Stimulated activated CD4-positive, alpha-beta T cell treated with anti-CD3 and anti-CD28 coated beads, TNF-alpha, amount 100 ng/mL, for 24 hours (primary cell): ENCODE measurements at places on chromosomes 3 and 15.

DNA sequence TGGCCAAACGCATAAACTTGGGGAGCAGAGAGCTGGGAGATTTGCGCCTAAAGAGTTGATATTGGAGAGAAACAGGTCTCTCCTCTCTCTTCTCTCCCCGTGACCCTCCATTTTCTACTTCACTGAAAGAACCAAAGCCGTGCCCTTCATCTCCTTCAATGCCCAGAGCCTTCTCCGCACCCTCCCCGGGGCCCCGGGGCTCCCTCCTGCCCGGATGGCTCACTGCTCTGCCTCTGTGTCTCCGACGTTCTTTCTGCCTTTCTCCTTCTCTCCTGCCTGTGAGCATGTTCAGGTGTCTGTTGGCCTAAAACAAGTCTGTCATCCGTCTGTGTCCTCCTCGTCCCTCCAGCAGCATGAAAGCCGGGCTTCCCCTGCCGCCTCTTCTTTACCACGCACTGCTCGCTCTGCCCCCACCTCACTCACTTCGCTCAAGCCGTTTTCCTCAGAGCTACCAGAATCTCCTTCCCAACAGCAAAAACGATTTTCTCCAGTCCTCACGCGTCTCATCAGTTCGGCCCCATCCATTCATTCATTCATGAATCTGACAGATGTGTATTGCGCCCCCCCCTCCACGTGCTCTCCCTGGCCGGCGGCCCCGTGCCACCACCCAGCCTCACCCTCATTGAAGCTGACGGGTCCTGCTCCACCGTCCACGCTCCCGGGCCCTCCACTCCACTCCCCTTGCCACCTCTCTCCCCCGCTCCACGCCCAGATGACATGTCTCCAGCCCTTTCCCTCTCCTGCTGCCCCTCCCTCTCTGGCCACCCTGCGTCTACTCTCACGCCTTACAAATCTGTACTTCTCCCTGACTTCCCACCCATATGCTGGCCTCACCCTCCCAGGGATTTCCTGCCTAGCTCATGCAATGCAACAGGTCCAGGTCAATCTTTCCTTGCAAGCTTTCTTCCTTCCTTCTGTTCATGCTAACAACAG, 10.2 kb downstream of the MUC4 start:
- DNase-seq = no peak

- no peak for DNase-seq
Observed at GRCh38 chr3:173983343-173983742, 585.8 kb downstream of the NLGN1 start.

DNA sequence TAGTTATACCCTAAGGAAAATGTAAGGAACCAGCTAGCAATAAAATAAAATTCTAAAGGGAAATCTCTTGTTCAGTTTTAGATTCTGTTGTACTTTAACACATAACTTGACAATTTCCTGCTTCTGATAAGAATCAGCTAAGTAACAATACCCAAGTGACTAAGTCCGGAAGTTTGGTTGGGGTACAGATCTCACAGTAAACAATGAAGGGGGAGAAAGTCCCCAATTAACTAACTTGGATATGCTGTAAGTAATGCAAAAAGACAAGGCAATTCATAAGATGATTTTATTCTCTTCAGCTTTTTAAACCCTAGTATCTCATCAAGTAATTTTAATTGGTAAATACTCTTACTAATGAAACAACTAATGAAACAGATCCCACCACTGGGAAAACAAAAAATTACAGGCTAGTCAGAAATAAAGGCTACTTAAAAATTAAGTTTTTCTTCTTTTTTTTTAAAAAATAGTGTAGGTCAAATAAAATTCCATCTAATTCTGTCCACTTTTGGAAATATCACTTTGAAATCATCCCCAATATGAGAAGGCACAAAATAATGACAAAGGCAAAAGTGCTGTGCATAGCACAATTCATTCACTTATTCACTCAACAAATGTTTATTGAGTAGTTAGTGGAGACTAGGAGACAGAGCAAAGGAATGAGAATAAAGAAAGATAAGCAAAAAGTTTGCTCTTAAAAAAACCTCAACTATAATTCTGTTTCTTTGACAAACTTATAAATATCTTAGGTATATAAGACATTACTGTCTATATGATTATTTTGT, 37.8 kb upstream of the IL20RB start:
- no peak for DNase-seq

DNA sequence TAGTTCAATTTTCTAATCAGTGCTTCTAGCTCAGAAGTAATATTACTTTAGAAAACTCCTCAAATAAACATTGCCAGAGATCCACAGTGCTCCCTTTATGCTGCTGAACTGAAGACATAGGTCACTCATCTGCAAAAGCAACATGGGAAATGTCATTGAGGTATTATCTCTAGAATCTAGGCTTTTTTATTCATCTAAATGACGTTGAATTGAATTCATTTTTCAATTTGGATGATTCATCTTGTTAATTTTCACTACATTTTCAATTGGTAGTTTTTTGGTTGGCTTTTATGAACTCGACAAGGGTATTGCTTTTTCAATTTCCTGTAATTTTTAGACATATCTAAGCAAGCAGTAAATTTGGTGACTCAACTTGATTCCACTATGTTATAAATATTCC, 275.4 kb downstream of the NFKBIZ start:
- no peak for DNase-seq

DNA sequence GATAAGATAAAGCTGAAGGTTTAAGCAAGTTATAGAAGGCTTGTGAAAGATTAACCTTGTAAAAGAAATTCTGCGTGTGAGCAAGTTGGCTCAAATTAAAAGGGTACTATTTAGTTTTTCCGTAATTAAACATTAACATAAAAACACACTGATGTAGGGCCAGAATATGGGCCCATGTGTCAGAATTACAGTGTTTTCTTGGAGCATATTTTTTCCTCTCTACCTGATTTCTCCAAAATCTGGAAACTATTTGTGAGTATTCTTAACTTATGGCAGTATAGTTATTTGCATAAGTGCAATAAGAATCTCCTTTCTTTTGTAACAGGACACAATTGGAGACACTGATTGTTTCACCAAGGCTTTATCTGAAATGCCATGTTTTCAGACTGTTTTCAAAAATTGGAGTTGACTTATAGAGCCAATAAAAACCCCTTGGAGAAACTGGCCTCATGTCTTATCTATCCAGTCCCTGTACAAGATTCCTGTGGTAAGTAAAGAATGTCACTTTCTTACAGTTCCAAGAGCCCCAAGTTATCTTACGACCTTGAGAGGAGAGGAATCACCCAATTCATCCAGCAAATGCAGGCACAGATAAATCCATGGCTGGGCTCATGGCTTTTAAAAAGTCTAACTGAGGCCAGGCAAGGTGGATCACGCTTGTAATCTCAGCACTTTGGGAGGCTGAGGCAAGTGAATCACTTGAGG, 47.8 kb upstream of the P2RY1 start:
- DNase-seq = no peak

DNA sequence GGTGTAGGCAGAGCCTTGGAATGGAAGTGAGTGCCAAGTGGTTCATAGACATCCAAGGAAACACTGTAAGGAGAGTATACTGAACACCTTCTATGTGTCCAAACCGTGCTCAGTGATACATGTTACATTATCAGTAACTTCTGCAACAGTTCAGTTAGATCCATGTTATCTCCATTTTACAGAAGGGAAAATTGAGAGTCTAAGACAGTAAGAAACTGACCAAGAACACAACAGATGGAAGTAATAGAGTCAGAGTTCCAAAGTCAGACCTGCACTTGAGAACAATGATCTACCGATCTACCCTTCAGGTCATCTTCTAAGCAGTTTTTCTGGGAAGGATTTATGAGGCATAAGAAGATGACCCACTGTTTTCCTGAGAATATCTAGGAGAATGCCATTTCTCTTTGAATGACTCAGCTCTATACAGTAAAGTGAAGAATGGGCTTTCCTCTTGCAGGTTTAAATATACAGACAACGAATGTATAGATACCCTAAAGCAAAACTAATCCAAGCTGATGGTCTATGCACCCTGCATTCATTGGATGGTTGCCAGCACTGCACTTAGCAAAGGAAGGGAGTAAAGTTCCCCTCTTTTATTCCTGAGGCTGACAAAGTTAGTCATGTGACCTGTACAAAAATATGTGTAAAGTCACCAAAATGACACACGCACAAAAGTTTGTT, 604.1 kb upstream of the MDFIC2 start:
- no peak for DNase-seq

DNA sequence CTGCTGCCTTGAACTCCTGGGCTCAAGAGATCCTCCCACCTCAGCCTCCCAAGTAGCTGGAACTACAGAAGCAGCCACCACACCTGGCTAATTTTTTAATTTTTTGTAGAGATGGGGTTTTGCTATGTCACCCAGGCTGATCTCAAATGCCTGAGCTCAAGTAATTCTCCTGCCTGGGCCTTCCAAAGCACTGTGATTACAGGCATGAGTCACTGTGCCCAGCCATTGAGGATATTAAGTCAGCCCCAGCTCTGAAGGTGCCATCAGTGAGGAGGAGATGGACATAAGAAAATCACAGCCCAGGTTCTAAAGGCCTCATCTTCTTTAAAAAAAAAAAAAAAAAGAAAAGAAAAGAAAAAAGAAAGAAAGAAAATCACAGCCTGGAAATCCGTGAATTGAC, 26.6 kb upstream of the PSTPIP1 start:
- no peak for DNase-seq

- DNase-seq = no peak
Observed at GRCh38 chr3:143507735-143508580, 340.3 kb downstream of the SLC9A9 start.

DNA sequence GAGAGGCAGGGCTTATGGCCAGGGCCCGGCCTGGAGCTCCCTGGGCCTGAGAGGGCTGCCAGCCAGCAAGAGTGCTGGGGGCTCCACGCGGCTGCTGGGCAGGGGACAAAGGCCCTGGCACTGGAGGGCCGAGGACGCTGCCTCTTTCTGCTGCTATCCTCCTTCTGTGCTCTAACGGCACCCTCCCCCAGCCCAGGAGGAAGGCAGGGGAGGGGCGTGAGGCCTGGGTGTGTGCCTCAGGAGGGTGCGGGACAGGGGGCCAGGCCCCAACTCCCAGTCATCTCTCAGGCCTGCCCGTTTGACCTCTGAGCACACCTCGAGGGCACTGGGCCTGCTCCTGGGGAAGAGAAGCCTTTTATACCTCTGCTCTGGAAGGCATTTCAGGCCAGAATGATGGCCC, 115.5 kb downstream of the ADCY5 start:
- no peak for DNase-seq

- DNase-seq = no peak
Observed at GRCh38 chr3:124636101-124636862, 94.0 kb upstream of the UMPS start.

DNA sequence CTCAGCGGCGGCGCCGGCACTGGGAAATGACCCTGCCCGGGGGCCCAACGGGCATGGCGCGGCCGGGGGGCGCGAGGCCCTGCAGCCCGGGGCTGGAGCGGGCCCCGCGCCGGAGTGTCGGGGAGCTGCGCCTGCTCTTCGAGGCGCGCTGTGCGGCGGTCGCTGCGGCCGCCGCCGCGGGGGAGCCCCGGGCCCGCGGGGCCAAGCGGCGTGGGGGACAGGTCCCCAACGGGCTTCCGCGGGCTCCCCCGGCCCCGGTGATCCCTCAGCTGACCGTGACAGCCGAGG, 172 bp downstream of the ITPKA start:
- DNase-seq = no peak

DNA sequence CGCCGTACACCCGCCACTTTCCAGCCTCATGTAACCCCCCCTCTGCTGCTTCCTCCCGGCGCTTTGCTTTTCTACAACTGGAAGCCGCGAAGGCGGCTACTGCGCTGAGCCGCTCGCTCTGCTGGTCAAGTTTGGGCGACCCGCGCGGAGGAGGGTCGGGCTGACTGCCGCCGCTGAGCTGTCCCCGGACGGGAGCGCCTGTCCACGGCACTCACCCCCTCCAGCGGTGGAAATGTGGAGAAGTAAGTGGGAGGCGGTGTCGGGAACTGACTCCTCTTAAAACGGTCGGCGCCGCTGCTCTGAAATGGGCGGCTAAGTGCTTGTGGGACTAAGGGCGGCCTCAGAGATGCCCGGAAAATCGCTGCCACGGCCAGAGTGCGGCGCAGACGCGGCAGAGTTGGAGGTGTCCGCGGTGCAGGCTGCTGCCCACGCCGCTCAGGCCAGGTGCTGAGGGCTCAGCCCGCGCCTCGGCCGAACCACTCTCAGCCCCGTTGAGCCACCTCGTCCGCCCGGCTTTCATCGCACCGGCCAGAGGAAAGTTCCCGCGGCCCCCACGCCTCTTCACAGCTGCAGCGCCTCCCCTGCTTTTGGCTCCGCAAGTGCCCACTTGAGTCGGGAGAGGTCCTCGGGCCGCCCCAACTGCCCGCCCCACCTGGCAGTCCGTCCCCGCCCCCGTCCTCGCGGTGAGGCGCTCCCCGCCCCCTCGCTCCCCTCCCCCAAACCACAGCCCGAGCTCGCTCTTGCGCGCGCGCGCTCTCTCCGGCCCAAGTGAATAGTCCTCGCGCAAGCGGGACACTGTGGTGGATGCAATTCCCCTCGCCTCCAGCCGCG, at the start of gene EPHA6:
Gene EPHA6 (plus strand): TSS at position 775 of the 831 bp plus-strand sequence.
- no peak for DNase-seq

DNA sequence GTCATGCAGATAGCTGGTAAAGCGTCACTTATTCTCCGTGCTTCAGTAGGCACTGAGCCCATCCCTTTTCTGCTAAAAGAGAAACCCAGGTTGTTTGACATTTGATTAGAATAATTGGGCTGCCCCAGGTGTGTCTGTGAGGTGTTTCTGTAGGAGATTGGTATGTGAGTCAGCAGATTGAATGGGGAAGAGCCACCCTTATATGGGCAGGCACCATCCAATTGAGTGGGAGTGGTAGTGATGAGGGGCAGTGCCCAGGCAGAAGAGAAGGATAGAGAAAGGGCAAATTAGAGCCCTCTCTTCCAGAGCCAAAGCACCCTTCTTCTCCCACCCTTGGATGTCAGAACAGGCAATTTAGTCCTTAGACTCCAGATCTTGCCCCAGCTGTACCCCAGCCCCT, 384.3 kb upstream of the GBE1 start:
- DNase-seq = no peak

GRCh38 chr3:109136523-109136922, at the start of gene C3orf85:
TSS of gene C3orf85 (plus strand) at chr3:109136719. CDS start at chr3:109136848, 129 bp downstream.
- DNase-seq = no peak

DNA sequence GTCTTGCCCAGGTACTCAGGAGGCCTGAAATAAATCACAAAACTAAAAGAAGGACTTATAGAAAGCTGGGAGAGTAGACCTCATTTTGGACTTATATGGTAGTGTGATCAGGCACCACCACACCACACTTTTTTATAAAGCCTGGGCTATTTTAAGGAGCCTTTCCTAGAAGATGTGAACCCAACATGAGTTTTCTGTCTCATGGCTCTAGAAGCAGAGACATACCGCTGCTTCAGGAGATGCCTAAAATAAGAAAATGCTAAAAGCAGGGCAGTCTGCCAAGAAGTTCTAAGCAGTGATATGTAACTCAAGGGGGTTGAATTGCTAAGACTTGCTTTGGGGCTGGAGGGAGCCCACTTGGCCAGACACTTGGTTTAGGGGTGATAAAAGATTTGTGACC, 49.6 kb downstream of the SUMF1 start:
- no peak for DNase-seq
